Stimulated activated CD4-positive, alpha-beta T cell treated with anti-CD3 and anti-CD28 coated beads, TNF-alpha, amount 100 ng/mL, for 24 hours (primary cell): ENCODE measurements at places on chromosomes 2 and 18.

- DNase-seq, result no peak
These were observed 19.5 kb downstream of the C2orf74 start for GRCh38 chr2:61181382-61182058.

DNA sequence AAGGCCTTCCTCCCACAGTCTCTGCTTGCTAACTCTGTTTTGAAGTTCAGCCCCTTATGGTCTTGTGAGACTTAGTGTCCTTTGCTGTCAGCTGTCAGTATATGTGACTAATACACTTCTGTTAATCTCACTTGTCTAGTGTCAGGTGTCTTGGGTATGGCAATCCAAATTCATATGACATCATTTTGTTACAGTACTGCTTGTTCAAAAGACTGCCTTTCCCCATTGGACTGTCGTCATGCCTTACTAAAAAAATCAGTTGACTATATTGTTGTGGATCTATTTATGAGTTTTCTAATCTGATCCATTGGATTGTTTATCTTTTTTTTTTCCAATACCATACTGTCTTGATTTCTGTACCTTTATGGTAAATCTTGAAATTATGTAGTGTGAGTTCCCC, 611.4 kb upstream of the HS6ST1 start:
- DNase-seq, result no peak

- no peak for DNase-seq
These were observed 483.0 kb upstream of the NRP2 start for GRCh38 chr2:205199165-205199850.

GRCh38 chr2:1654696-1655374, 89.5 kb downstream of the PXDN start:
- no peak for DNase-seq

DNA sequence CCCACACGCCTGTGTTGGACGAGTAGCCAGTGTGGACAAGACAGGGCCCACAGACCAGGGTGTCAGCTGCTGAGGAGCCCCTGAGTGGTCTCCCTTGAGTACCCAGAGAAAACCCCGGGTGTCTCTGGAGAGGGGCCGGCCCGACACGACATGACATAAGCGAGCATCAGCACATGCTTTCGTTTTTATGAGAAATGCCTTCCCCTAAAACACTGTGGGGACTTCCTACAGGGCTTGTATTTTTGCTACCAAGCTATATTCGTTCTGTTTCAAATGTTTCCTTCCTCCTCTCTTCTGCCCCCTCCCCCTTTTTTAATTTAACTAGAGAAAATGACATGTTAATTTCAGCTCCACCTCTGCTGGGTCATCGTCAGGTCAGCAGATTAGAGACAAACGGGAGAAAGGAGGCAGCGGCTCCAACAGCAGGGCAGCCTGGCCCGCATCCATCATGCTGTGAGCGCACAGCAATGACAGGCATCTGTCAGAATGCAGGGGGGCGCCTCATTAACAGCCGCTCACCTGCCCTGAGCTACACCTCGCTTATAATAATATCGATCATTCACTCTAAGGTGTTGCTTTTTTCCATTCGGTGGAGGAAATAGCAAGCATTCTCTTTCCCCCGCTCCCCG, 286.2 kb downstream of the ZNF516 start:
- DNase-seq, result no peak

GRCh38 chr18:79392226-79392625, 3.5 kb upstream of the NFATC1 start:
- DNase-seq, result no peak

- DNase-seq, result no peak
These were observed 258.1 kb downstream of the ATAD2B start for GRCh38 chr2:23668756-23669304.

DNA sequence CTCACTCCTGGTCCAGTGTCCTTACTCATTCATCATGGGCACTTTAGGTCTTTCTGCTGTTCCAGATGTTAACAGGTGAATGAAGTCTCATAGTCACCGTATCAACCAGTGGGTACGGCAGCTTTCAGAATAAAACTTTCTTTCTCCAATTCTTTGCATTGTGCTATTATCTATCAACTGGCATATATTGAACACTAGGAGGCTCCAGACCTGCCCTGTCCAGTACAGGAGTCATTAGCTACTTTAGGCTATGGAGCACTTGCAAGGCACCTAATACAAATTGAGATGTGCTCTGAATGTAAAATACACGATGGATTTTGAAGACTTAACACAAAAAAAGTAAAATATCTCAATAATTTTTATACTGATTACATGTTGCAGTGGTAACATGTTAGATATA, 43.2 kb upstream of the NEB start:
- no peak for DNase-seq

DNA sequence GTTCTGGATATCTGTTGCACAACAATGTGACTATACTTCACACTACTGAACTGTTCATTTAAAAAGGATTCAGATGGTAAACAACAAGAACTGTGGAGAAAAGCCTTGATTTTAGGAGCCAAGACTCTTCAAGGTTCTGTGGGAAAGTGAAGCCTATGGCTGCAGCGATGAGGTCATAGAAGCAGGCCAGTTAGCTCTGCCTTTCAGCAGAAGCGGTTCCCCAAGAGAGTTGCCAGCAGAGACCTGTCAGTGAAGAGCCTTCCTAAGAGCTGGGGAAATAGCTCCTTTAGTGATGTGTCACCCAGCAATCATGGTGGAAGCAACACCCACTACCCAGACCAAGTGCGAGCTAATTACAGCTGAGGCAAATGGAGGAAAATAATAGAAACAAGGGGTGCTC, 346.5 kb upstream of the ETAA1 start:
- no peak for DNase-seq

GRCh38 chr18:47118981-47119380, 31.3 kb downstream of the HDHD2 start:
- no peak for DNase-seq

GRCh38 chr2:168594778-168595177, 138.7 kb downstream of the CERS6 start:
- DNase-seq, result no peak

DNA sequence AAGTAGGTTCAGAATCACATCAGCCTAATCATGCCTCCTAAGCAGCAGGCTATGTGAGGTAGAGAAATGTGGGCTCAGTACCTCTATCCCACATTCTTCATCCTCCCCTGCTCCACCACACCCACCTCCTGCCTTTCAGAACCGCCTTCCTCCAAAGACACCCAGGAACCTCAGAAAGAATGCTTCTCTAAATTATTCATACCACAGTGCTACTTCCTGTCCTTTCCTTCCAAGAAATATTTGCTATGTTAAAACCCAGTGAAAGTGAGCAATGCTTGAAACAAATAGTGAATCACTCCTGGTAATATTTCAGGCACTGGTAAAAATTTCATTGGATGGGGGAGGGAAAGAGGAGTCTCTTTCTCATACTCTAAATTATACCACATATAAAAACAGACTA, 24.0 kb upstream of the CREB1 start:
- DNase-seq, result peak; percentile 32

- DNase-seq, result no peak
These were observed 195.4 kb downstream of the FAM210A start for GRCh38 chr18:13530879-13531387.

- DNase-seq, result no peak
These were observed 72.1 kb upstream of the RGPD5 start for GRCh38 chr2:109722026-109722425.

DNA sequence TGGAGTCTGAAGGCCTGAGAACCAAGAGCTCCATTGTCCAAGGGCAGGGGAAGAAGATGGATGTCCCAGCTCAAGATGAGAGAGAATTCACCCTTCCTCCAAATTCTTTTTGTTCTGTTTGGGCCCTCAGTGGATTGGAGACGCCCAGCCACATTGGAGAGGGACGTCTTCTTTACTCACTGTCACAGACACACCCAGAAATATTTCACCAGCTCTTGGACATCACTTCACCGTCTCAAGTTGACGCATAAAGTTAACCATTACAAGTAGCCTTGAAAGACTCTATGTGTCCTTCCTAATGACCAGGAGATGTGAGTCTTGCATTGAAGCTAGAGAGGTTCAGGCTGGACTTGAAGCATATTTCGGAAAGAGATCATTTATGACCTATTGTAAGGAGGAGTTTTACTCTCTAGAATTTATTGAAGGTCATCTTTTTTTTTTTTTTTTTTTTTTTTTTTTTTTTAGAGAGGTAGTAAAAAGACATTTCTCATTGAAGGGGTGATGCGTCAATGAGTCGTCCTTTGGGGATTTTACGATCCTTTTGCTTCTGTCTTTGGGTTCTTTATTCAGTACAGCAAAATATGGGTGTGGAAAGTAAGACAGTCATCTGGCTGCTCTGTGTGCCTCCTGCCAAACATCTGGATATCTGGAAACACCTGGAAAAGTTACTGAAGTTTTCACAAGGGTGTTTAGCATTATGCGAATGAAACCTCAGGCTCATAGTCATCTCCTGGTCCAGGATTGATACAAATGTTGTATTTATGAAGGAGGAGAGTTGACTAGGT, 118.1 kb downstream of the PRPF40A start:
- no peak for DNase-seq

DNA sequence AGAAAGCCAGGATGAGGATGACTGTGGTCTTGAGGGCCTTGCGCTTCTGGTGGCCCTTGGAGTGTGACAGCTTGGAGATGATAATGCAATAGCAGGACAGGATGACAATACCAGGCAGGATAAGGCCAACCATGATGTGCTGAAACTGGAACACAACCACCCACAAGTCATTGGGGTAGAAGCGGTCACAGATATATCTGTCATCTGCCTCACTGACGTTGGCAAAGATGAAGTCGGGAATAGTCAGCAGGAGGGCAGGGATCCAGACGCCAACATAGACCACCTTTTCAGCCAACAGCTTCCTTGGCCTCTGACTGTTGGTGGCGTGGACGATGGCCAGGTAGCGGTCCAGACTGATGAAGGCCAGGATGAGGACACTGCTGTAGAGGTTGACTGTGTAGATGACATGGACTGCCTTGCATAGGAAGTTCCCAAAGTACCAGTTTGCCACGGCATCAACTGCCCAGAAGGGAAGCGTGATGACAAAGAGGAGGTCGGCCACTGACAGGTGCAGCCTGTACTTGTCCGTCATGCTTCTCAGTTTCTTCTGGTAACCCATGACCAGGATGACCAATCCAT, 2.7 kb downstream of the CXCR4 start:
- no peak for DNase-seq
